GOT3 (cell line): ENCODE measurements at places on chromosomes 12 and 14.

DNA sequence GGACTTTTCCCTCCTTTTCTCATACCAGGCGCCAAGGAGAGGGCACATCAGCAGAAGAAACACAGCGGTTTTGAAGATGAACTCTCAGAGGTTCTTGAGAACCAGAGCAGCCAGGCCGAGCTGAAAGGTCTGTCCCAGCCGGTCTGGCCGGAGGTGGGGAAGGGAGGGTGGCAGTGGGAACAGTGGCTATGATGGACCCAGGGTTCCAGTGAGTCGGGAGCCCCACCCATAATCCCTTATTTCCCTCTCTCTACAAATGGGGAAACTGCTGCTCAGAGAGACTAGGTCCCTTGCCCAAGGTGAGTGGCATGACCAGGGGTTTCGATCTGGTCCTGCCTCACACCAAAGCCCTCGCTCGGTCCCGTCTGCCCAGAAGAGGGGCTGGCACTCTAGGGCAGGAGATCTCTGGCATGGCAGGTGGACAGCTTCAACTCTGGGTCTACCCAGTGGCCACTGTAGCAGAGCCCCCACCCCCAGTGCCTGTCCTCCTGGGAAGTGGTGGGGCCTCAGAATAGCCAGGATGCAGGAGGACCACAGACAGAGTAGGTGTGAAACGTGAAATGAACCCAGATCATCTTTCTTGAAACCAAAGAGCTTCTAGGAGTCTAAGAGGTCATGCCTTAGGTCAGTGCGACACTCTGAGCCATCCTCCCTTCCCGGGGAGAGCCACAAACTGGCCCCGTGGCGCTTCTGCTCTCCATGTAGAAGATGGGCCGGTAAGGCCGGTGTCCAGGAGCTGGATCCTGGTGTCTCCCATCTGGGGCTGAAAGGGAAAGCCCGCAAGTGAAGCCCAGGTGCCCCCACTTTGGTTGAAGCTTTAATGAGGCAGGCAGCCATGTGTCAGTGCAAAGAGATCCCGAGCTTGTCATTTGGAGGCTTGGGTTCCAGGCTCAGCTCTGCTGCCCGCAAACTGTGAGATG is 7.0 kb downstream of the CHGA start:
- DNase-seq = no peak

- no peak for DNase-seq
Observed at GRCh38 chr12:14514946-14515345, 52.7 kb downstream of the PLBD1 start.

GRCh38 chr14:103110681-103111231 is 12.5 kb upstream of the TNFAIP2 start:
- no peak for DNase-seq

DNA sequence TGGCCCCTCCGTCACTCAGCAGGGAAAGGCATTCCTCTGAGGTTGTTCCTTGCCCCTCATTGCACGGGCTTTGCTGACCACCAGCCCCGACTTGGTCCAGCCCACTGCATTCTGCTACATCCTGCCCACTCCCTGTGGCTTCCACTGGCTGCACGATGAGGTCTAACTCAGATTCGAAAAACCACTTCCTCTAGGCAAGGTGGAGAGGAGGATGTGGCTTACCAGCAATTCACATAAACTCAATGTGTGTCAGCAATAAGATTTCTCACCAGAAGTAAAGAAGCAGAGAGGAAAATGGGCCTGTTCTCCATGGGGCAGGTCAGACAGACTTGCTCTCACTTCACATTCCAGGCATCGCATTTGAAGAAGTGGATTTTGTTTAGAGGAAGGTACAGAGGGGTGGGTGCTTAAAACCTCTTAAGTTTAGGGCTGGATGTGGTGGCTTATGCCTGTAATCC is 14.7 kb downstream of the GPR68 start:
- no peak for DNase-seq

- DNase-seq = no peak
Observed at GRCh38 chr12:120801146-120801545, 75.5 kb downstream of the ACADS start.

- DNase-seq = no peak
Observed at GRCh38 chr14:95268350-95268749, 51.4 kb downstream of the CLMN start.

DNA sequence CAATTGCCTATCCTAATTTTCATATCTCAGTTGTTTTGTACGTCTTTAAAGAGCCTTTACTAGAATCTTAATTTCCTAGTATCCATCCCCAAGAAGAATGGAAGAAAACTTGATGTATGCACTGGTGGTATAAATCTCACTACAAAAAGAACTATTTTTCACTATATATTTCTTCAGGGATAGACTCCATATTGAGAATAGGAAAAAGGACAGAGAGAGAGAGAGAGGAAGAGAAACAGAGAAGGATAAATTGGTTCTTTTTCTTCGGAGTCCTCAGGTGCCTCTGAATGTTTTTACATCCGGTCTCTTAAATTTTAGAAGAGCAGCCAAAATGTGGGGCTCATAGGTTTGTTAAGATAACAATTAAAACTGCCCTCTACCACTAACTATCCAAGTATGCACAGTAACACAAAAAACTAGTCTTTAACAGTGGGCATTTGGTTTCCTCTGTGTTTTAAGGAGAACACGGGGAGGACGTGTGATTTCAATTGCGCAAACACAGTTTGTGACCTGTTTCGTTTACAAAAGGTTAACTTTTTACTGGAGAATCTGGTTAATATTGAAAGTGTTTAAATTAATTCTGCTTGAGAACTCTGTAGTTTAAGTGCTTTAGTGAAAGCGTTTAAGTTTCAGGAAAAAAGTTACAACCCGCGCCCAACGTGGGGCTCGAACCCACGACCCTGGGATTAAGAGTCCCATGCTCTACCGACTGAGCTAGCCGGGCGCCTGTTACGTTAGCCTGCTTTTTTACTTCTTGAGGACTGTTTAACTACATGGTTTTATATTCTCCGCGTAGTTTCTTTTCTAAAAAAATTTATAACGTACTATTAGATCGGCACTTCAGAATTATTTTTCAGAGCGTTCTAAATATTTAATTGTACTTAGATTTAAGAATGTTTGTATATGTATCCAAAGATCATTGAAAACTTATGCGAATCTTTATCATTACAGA is 5.1 kb upstream of the PSMA3 start:
- no peak for DNase-seq

GRCh38 chr12:21972055-21972454 is 30.8 kb upstream of the ABCC9 start:
- no peak for DNase-seq

- no peak for DNase-seq
Observed at GRCh38 chr12:129179941-129180553, 326.8 kb downstream of the GLT1D1 start.

GRCh38 chr12:123482876-123483275 is 24.9 kb downstream of the SNRNP35 start:
- DNase-seq = no peak

DNA sequence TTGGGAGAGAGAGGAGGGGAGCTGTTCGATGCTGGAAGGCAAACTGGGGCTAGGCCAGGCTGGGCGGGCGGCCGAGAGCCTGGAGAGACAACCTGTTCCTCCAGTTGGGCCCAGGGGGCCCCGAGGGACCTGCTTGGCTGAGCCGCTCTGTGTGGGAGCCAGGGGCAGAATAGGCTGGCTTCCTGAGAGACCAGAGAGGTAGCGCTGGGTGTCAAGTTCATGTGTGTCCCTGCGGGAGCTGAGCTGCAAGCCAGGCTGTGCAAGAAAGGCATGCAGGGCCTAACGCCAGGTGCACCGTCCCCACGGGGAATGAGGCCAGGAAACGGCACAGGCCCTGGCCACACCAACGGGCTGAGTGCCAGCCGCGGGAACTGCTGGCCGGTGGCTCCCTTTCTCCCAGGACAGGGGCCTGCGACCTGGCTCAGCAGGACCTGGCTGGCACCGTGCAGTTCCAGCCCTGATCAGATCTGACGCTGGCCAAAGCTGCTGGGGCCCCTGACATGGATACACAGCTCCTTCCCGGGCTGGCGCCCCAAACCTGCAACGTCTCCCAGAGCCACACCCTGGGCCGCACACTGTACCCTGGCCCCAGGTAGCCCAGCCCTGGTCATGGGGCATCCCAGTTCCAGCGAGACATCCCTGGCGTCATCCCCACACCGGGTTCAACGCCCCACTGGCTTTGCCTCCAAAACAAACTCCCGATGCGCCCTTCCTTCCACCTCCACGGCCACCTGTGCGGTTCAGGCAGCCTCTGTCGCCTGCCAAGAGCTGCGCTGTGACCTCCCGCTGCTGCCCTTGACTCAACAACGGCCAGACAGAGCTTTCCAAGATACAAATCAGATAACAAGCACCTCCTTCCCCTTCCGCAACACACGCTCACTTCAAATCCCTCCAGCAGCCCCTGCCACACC is 65.0 kb downstream of the RFLNA start:
- no peak for DNase-seq

GRCh38 chr12:119594399-119594730 is 791 bp downstream of the TMEM233 start:
- no peak for DNase-seq

GRCh38 chr12:49017891-49018260 is 700 bp downstream of the PRKAG1 start:
- no peak for DNase-seq
